ENCODE measurements at places on chromosomes 12 and 14.

GRCh38 chr14:103527408-103528145 is 1.4 kb upstream of the TRMT61A start:
- DNase-seq = no peak

DNA sequence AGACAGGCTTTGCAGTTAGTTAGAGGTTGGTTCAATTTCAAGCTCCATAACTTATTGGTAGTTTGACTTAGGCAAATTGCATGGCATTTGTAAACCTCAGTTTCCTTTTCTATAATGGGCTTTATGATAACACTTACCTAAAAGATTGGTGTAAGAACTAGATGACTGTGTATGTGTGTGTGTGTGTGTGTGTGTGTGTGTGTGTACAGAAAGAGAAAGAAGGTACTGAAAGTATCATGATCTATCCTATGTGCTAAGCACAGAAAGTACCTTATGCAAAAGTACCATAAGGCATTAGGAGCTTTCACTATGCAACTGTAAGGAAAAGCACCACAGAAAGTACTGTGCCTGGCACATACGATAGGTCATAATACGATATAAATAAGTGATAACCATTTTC is 304.3 kb upstream of the KITLG start:
- DNase-seq = no peak

DNA sequence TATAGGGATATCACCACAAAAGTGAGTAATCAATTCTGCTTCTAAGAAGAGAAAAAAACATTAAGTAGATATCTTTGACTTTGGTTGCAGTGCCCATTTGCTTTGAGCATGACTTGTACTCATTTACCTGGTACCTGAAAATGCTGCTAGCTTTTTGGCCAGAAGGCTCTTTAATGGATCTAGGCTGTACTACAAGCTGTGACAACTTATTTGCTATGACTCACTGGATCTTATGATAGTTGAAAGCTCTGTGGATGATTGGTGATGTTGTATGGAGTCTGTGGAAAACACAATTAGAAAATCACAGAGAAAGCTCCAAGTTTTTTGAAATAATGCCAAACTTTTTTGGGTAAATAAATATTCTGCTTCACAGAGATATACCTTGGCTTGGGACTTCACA is 960.9 kb upstream of the FBXO33 start:
- DNase-seq = no peak

GRCh38 chr12:3777206-3777809 is 24.4 kb upstream of the CRACR2A start:
- no peak for DNase-seq

- no peak for DNase-seq
Measured at GRCh38 chr14:32693114-32693513, 245.6 kb upstream of the NPAS3 start.

- DNase-seq = no peak
Measured at GRCh38 chr12:65324551-65324950, 46.1 kb downstream of the MSRB3 start.

DNA sequence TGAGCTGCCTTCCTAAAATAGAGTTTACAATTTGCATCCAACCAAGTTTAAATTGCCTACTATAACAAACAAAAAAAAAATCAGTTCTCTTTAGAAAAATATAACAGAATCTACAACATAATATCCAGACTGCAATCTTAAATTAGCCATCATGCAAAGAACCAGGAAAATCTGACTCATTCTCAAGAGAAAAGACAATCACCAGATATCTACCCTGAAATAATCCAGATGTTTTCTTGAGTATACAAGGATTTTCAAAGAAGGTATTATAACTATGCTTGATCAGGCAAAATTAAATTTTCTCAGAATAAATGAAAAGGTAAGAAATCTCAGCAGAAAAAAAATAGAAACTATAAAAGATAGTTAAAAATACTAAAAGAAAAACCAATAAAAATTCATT is 115.6 kb downstream of the CCER1 start:
- no peak for DNase-seq

DNA sequence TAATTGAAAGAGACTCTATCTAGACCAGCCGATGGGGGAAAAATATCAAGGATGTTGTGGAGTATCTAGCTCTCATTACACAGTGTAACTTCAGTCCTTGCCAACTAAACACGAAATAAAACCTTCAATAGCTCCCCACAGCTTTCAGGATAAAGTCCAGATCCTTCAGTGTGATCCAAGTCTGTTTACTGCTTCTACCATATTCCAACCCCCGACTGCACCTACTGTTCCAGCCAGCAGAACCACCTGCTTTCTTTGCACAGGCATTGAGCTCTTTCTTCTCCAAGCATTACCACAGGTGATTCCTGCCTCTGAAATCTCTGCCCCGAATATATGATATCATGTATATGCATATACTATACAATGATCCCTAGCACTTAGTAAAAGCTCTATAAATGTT is 2.2 kb upstream of the LRRC23 start:
- DNase-seq = no peak

- DNase-seq = no peak
Measured at GRCh38 chr12:76706761-76707160, 57.2 kb upstream of the ZDHHC17 start.

GRCh38 chr12:19630536-19630935 is 191.2 kb downstream of the AEBP2 start:
- DNase-seq = no peak

DNA sequence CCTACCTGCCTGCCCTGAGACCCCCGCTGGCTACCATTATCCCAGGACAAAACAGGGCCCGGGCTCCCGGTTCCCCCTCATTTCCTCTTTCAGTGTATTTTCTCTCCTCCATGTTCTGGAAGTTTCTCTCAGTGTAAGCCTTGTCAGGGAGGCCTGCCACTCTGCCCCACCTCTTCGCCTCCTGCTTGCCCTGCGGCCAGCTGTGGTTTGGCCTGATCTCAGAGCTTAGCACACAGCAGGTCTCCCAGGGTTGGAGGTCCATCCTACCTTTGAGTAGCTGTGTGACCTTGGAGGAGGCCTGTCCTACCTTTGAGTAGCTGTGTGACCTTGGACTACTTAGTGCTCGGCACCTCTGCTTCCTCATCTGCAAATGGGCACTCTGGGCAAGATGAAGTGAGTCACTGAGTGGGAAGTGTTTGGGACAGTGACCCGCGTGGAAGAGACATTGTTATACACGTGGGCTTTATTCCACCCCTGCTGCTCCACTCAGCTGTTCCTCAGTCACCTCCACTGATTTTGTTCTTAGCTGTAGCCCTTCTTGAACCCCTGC is 212.7 kb downstream of the ZFP36L1 start:
- no peak for DNase-seq

DNA sequence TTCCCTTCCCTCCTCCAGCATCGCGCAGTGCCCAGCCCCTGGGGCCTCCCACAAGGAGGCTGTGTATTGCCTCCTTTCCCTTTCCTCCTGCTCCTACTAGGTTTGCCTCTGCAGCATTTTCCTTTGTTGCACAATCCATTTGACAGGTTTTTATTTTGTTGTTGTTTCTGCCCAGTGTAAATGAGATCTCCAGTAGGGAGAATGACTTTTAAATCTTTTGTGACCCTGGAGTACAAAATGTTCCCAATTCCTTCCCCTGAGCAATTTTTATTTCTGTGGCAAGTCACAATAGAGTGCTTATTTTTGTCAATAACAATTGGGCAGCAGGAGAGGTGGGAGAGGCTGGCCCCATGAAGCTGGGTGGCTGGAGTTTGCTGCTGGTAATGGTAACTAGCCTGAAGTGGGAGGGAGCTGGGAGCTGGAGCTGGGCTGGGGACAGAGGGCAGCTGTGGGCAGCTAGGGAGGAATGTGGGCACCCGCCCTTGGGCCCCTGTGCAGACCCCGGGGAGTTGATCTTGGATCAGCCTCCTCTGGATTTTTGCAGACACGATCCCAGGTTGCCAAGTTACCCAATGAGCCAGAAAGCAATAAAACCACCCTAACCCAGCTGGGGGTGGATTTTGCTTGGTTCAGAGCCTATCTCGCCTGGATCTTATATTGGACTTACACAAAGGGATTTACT is 160.1 kb downstream of the KTN1 start:
- DNase-seq = no peak

DNA sequence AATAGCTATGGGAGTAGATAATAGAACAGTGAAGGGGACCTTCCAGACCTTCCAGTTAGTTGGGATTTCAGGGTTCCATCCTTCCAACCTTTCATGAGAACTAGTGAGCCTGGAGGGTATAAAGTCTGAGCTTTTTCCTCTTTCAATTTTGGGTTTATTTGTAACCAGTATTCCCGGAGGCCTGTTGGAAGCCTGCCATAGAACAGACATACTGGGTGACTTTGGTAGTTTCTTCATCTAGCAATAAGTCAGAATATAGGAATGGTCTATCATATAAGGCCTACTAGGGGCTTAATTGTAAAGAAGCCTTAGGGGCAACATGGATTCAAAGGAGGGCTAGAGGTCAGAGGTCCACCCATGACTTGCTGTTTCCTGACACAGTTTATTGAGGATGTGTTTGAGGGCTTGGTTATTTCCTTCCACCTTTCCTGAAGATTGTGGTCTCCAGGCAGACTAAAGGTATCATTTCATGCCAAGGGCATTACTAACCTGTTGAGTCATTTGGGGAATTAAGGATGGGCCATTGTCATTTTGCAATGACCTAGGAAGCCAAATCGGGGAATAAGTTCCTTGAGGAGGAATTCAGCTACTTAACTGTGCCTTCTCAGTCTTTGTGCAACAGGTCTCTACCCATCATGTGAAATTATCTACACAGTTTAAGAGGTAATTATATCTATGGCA is 410.3 kb downstream of the SLC6A15 start:
- no peak for DNase-seq

DNA sequence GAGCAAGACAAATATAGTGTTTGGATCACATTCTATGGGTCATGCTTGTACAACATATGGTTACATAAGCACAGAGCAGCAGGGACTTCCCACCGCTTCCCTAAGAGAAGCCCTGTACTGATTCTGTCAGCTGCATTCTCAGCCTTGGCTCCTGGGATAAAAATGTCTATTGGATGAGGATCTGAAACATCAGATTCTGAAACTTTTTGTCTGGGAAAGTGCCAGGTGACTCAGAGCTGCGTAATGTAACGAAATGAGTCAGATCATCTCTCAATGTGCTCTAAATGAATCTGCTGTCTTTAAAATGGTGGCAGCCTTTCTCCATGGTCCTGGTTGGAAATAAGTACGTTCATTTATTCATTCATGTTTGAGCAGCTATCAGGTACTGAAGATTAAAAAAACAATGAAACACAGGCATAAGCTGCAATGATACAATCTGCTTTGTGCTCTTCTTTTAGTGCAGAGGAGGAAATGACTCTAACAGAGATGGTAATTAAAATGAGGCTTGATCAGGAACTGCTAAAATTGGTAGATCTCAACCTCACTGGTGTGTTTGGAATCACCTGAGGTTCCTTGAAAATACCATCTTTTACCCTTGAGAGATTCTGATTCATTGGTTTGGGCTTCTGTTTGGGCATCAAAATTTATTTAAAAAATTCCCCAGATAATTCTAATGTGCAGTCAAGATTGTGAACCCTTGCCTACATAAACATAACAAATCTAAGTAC is 99.1 kb upstream of the NAP1L1 start:
- no peak for DNase-seq

DNA sequence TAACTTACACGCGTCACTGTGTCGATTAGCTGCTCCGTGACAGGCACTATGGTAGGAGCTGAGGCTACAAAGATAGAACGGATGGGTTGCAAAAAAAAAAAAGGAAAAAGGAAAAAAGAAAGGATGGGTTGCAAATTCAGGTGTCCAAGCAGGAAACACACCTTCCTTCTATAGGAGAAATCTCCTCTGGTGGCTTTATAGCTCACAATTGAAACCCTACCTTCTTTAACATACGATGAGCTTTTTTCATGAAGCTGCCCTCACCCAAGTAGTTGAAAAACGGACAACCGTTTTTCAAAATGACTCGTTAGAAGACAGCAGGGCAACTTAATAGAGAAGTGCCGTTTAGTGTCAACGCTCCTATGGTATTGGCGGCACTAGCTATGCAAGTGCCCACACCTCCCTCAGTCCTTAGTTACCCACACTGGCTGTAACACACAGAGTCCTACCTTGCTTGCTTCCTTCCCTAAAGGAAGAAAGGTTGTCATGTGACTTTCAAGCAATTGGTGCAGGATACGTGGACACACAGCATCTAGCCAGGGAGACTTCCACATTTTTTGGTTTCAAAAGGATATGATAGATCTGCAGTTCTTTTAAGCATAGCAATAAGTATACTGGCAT is 682 bp upstream of the TRIP11 start:
- DNase-seq = no peak

- DNase-seq = no peak
Measured at GRCh38 chr12:30696103-30696408, 387 bp upstream of the IPO8 start.

DNA sequence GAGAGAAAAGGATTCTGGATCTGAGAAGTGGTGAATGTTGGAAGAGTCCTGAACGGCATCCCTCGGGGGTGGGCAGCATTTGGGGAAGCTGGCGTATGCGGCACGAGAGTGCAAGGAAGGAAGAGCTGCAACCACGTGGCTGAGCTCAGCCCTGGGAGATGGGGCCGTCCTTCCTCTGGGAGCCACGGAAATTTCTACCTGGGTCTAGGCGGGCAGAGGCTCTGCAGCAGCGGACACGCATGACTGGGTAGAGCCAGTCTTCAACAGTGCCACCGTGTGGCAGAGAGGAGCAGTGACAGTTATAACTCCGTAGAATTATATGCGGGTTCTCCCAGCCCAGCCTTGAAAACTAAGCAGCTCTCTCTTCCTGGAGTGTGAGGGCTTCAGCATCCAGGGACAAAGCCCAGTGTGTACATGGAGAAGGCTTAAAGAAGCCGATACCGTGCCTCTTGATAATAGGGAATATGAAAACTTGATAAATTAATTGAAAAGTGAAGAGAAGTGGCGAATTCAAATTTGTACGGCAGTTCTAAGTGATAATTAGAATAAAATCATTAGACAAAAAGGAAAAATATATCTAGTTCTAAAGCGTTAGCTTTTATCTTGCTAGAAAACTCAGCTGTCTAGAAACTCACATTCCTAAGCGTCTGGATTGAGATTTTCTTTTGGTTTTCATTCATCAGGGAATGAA is 82.9 kb upstream of the STXBP6 start:
- DNase-seq = peak; percentile 9

- no peak for DNase-seq
Measured at GRCh38 chr14:55546212-55546874, 33.7 kb upstream of the KTN1 start.

GRCh38 chr12:132143336-132144071 is 615 bp downstream of the DDX51 start:
- DNase-seq = no peak

DNA sequence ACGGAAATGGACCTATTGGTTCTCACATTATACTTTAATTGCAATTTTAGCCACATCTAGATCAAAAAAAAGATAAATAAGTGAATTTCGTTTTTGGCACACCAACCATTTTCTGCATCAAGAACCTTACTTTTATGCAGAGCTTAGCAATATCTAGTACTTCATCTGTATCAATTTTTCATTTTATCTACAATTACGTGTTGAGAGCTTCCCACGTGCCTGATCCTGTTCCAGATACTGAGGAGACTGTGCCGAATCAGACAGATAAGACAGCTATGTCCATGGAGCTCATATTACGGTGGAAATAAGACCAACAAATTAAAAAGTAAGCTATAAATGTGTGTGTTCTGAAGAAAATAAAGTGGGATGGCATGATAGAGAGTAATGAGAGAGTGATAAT is 101.6 kb downstream of the MGAT4C start:
- no peak for DNase-seq

DNA sequence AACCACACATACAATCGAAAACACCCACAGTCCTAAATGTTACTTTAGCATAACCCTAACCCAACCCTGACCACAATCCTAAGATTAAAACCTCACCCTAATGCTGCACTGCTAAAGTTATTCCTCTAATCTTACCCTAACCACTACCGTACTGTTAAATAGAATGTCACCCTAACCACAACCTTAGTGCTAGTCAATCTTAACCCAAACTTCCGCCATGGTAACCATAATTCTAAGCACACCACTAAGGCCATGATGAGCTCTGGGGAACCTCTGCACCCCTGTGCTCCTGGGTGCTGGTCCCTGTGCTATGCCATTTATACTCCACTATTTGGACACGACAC is 38.0 kb downstream of the LTBP2 start:
- DNase-seq = no peak

All from stimulated activated CD8-positive, alpha-beta memory T cell treated with anti-CD3 and anti-CD28 coated beads, Interleukin-4, amount 100 ng/mL, for 1 hour (primary cell).